ENCODE measurements at places on chromosomes 3 and 15.

- peak; percentile 93 for DNase-seq
- H3K4me3 ChIP-seq: peak overlapping the region; percentile 44
- H3K27ac ChIP-seq: no peak overlapping the region
Observed at GRCh38 chr15:84734794-84735479, 13.5 kb upstream of the ZNF592 start.

DNA sequence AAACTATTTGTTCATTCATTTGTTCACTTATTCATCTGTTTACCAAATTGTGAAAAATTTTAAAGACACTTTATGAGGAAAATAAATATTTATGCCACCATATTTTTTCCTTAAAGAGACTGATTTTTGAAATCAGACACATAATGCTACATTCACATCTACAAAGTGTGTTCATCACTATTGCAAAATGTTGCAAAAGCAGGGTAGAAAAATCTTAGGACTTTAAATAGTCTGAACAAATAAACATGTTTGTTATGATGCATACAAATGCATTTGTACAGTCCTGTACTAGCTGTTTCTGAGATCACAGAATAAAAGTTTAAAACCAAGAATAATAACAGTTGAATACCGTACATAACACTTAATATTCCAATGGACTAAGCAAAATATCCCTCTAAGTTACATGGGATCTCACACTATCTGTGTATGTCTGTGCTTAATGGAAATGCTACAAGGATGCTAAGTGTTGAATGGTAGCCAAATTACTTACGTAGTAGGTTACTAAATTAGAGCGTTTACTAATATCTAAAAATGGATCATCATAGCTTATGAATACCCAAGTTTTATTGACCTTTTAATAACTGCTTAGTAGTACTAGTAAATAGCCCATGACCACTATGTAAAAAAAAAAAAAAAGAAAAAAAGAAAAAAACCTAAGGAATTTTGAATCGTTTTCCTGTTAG lies 25.1 kb downstream of the ATP11B start:
- no peak overlapping the region for H3K27ac ChIP-seq
- no peaks in the 10 kb centered on the region for H3K4me1 ChIP-seq
- H3K4me3 ChIP-seq: no peak overlapping the region
- H3K27me3 ChIP-seq: no peaks in the 10 kb centered on the region

DNA sequence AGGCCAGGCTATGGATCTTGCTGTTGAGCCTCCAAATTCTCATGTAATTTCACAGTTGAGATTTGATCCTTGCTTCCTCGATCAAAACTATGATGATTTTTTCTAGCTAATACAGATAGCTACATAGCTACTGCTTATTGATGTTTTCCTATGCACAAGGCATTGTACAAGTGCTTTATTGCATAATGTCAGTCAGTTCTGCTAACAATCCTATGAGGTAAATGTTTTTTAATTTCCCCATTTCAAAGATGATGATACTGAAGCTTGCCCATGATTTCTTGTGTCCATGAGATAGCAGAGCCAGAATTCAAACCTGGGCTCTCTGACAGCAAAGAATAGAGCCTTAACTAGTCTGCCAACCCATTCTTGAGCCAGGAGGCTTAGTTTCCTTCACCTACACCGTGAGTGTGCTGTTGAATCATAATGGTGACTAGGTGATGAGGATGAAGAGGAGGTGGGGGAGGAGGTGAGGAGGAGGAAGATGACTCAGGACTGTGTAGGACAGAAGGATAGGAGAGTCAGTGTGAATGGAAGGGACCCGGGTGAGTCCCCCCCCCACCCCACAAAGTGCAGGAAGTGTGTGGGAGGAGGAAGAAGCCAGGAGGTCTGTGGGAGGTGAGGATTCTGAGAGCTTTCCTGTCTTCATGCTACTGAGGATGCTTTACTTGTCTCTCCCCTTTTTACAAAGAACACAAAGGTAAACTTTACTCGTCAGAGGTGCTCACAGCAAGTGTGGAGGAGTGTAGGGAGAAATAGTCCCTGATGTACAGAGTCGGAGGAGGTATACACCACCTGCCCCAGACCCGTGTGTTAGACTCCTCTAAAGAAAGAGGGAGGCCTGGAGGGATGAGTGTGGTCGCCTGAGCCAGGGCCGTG lies 3.6 kb downstream of the TAGLN3 start:
- H3K27ac ChIP-seq: no peak overlapping the region
- H3K27me3 ChIP-seq: peaks cover 10% of the 10 kb centered on the region
- no peak for DNase-seq
- no peak overlapping the region for H3K4me3 ChIP-seq
- H3K4me1 ChIP-seq: peaks cover 6% of the 10 kb centered on the region
- H3K36me3 ChIP-seq: no peaks in the 10 kb centered on the region

DNA sequence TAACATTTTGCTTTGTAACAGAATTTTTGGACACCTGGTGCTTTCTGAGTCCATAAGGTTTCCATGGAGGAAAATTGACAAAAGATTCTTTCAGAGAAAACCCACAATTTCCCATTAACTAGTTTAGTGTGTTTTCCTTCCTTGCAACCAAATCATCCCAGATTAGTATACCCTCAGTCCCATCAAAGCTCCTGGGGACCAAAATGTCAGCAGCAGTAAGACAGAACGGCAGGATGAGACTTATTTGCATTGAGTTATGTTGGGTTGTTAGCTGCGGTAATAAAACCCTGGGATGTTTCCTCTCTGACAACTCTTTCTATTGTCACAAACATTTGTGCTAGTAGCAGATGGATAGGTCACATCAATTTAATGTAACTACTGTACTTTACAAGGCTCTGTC lies 32.4 kb upstream of the VPS33B start:
- no peaks in the 10 kb centered on the region for H3K4me1 ChIP-seq
- peaks cover 57% of the 10 kb centered on the region for H3K27me3 ChIP-seq
- no peak for DNase-seq
- no peaks in the 10 kb centered on the region for H3K36me3 ChIP-seq
- no peak overlapping the region for H3K27ac ChIP-seq

DNA sequence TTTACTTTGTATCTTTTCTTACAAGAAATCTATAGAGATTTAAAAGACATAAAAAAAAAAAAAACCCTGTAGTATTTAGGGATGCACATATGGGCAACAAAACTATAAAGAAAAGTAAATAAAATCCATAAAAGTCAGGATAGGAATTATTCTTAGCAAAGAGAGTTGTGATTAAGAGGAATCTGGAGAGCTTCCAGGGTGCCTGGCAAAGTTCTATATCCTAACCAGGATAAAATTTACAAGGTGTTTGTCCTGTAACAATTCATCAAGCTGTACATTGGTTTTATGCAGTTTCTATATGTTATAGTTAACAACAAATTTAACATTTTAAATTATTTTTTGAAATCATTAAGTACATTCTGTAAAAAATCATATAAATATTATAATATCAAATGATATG lies 7.9 kb downstream of the SECISBP2L start:
- H3K36me3 ChIP-seq: peaks cover 32% of the 10 kb centered on the region
- H3K4me3 ChIP-seq: no peak overlapping the region
- DNase-seq: no peak

DNA sequence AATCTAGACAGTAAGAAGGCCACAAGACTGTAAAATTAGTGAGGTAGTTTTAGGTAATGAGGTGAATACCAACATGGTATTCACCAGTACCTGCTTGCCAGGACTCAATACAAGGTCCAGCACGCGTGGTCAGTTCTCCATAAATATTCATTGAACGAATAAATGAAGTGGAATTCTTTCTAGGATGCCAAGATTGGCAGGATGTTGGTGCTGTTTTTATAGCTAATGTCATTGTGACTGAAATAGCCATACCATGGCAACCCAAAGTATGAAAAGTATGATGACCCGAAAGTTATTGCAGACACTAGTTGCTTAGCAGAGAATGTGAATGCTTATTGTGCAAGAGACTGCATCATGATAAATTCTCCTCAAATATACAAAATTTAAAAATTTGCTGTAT lies 307.2 kb downstream of the KCNH8 start:
- H3K27me3 ChIP-seq: no peaks in the 10 kb centered on the region
- no peaks in the 10 kb centered on the region for H3K4me1 ChIP-seq
- DNase-seq: no peak
- peaks cover 74% of the 10 kb centered on the region for H3K36me3 ChIP-seq
- no peak overlapping the region for H3K27ac ChIP-seq
- no peak overlapping the region for H3K4me3 ChIP-seq

DNA sequence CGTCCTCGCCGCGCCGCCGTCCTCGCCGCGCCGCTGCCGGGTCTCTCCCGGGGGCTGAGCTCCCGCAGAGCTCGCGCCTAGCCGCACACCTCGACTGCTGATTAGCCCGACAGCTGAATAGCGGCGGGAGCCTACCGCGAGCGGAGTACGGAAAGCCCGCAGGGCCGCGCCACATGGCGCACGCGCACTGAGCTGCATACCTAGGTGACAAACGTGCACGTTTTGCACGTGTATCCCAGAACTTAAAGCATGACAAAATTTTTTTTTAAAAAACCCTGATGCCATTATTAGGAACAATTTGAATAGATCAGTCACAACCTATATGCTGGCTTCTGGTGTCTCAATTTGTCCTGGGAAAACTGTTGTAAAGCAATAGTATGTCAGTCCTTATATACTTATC lies at the start of gene GOLGA8A:
TSS of gene GOLGA8A (minus strand) at position 122 of the 400 bp plus-strand sequence. CDS start 48,117 bp downstream, outside the sequence.
- H3K27me3 ChIP-seq: peaks cover 18% of the 10 kb centered on the region
- no peaks in the 10 kb centered on the region for H3K4me1 ChIP-seq

GRCh38 chr15:80586161-80586560 lies 108.9 kb upstream of the ABHD17C start:
- DNase-seq: no peak
- no peak overlapping the region for H3K4me3 ChIP-seq
- peaks cover 6% of the 10 kb centered on the region for H3K4me1 ChIP-seq
- H3K27me3 ChIP-seq: no peaks in the 10 kb centered on the region
- H3K36me3 ChIP-seq: no peaks in the 10 kb centered on the region

DNA sequence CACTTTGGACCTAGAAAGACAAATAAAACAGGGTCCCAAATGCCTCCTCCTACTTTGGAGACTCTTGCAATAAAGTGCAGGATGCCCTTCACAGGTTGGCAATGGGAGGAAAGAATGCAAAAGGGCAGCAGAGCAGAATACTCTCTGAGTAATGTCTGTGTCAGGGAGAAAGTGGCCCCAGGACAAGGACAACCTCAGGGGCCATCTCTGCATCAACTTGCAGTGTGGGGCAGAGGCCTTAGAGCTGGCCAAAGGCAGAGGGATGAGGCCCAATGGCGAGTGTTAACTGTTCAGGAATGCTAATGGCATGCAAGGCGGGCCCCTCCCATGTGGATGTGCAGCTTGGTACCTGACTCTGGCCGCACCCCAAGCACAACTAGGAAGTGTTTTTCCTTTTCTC lies 8.4 kb downstream of the UPK1B start:
- no peak for DNase-seq
- H3K27me3 ChIP-seq: no peaks in the 10 kb centered on the region
- H3K27ac ChIP-seq: no peak overlapping the region

- H3K27ac ChIP-seq: no peak overlapping the region
- H3K4me1 ChIP-seq: peaks cover 15% of the 10 kb centered on the region
- H3K36me3 ChIP-seq: no peaks in the 10 kb centered on the region
- peak; percentile 5 for DNase-seq
Observed at GRCh38 chr3:123809597-123809996, 74.5 kb downstream of the MYLK start.

DNA sequence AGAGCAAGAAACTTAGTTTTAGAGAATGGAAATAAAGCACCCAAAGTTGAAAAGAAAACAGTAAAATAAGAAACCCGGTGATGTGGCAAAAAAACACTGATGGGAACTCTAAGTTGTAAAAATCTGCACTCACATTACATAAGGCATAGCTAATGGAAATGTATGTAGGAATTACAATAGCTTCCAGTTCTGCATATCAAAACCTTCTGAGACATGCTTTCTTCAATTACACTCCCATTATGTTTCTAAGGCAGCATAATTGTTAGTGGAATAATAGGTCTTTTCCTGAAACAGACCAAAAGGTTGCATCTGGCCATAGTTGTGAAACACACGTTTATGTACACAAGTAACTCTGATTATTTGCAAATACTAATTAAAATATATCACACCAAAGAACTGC lies 41.4 kb downstream of the SLC30A4 start:
- H3K27ac ChIP-seq: no peak overlapping the region
- H3K27me3 ChIP-seq: peaks cover 8% of the 10 kb centered on the region
- no peak overlapping the region for H3K4me3 ChIP-seq

- no peaks in the 10 kb centered on the region for H3K4me1 ChIP-seq
- no peak for DNase-seq
- H3K27ac ChIP-seq: no peak overlapping the region
- H3K36me3 ChIP-seq: no peaks in the 10 kb centered on the region
- no peaks in the 10 kb centered on the region for H3K27me3 ChIP-seq
- no peak overlapping the region for H3K4me3 ChIP-seq
Observed at GRCh38 chr15:91988071-91988470, 134.6 kb downstream of the SLCO3A1 start.
